Prostate gland (tissue), 2 donors: ENCODE measurements at places on chromosomes 1 and 21. TPM values are rescaled to one million over a fixed set of nuclear protein-coding genes. Genes with fewer than 3 reads are reported as not detected.

The HSF2BP gene
- total RNA-seq: 7.0 TPM

The PLA2G5 gene
- total RNA-seq: 23.2 TPM

The ACTA1 gene
- 41.3 TPM for total RNA-seq

The TRIM67 gene
- total RNA-seq: 0.28 TPM

The NPHS2 gene
- total RNA-seq: not detected

The HUNK gene
- total RNA-seq: 3.7 TPM
